ENCODE measurements at places on chromosomes 1 and 21.

- no peak for DNase-seq
Measured at GRCh38 chr1:51736702-51737101, 119.8 kb downstream of the OSBPL9 start.

GRCh38 chr1:173205146-173206051 lies 1.7 kb downstream of the TNFSF4 start:
- DNase-seq: no peak

- DNase-seq: no peak
Measured at GRCh38 chr1:197927908-197928665, 10.9 kb downstream of the LHX9 start.

- DNase-seq: no peak
Measured at GRCh38 chr1:55249646-55250398, 34.7 kb upstream of the USP24 start.

DNA sequence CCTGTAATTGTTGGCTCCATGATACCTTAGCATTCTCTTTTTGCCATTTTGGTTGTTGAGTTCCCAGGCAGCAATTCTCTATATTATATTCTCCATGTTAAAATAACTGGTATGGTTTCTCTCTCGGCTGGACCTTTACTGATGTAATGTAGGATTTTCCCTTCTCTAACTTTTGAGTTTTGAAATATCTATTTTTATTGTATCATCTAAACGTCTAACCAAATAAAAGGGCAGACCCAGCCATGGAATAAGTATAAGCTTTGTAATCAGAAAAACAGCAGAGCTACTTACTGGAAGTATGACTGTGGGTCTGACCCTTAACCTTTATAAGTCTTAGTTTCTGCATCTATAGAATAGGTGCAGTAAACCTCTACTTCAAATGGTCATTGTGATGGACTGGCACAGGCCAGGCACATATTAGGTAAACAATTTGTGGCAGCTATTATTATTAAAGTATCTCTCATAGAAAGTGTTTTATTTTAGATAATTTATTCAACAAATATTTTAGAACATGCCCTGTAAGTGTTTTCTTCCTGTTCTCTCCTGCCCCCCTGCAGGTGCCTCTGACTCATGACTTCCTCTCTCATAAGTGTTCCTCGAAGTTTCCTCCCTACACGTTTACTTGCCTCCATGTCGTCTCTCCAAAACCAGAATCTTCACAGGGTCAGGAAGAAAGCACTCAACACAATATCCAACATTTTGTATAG lies 224.9 kb upstream of the FGGY start:
- no peak for DNase-seq

GRCh38 chr1:35559317-35559944 lies 1.8 kb downstream of the NCDN start:
- DNase-seq: no peak

DNA sequence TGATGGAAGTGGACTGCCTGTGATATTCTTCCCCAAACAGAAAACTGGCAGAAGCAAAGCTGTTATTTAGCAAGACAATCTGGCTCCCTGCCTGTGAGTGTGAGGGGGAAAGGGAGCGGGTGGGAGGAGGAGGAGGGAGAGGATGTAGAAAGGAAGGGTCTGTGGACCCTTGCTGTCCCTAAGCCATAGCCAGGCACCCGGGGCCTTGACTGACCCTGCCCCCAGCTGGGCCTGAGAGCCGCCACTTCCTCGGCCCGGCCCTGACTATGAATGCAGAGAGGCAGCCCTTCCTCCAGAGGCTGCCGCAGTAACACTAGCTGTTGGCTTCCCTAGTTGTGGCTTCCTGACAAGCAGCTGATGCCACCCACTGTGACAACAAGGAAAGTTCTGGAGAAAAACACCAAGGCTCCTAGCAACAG lies 13.9 kb downstream of the PLA2G2F start:
- DNase-seq: no peak

DNA sequence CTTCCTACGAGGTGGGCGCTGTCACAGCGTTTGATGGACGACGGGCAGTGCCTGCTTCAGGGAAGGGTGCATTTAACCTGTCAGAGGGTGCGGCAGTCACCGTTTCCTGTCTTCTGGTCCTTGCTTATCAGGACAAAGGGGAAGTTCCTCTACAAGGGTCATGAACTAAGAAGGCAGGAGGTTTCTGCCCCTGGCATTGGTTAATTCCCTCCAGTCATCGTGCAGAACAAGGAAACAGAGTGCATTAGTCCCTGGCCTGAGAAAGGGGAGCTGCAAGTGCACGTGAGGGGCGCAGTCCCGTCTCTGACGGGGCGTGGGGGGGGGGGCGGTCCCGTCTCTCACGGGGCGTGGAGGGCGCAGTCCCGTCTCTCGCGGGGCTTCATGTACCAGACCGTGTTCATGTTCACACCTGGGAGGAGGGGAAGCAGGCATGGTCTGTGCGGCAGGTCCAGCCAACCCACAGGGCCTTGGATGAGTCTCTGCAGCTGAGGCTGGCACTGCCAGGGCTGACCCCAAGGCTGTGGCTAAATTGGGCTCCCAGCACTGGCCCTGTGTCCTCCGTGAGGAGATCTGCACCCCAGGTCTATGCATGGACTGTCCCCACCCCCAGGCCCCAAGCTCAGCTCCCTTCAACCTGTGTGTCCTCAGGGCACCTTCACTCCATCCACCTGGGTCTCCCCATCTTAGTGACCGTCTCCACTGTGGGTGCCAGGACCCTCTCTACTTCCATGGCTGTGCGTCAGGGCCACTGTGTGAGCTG lies 89.2 kb upstream of the COL6A1 start:
- no peak for DNase-seq

DNA sequence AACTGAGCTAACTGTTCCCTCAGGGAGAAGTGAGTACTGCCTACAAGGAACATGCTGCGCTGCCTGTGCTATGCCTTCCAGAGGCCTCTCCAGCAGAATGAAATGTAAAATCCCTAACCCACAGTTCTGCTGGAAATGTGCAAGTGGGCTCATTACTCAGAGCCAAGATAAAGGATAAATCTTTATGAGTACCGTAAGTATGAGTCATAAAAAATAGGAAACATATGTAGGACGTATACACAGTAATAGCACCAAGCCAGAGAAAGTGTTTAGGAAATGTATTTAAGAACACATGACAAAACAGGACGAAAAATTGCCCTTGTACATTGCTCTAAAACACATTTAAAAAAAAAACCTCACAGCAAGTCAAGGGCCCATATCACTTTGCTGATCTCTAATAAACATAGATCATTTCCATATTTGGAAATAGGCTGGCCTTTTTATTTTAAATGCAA lies 104.6 kb downstream of the TGFBR3 start:
- no peak for DNase-seq

DNA sequence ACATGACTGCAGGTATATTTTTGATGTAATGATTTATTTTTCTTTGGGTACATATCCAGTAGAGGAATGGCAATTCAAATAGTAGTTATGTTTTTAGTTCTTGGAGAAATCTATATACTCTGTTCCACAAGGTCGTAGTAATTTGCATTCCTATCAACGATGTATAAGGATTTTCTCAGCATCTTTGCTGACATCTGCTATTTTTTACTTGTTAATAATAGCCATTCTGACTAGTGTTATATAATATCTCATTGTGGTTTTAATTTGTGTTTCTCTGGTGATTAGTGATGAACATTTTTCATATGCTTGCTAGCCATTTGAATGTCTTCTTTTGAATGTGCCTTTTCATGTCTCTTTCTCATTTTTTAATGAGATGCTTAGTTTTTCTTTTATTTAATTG lies 292.1 kb upstream of the RGS18 start:
- no peak for DNase-seq

DNA sequence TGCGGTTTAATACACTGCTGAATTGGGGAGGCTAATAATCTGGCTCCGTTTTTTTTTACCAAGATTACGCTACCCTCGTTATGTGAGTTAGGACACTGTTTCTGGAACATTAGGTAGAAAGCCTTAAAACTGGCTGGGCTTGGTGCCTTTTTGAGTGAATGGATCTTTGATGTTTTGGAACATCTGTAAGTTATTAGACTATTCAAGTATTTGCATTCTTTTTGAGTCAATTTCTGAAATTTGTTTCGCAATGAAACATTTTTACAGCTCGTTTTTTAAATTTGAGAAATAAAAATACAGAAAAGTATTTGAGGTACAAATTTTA lies 106.9 kb downstream of the LTN1 start:
- DNase-seq: no peak

GRCh38 chr1:114033216-114033706 lies 54.0 kb downstream of the OLFML3 start:
- DNase-seq: no peak

- DNase-seq: no peak
Measured at GRCh38 chr1:154304664-154305337, 16.1 kb upstream of the AQP10 start.

- no peak for DNase-seq
Measured at GRCh38 chr1:19481826-19482398, 3.4 kb downstream of the CAPZB start.

DNA sequence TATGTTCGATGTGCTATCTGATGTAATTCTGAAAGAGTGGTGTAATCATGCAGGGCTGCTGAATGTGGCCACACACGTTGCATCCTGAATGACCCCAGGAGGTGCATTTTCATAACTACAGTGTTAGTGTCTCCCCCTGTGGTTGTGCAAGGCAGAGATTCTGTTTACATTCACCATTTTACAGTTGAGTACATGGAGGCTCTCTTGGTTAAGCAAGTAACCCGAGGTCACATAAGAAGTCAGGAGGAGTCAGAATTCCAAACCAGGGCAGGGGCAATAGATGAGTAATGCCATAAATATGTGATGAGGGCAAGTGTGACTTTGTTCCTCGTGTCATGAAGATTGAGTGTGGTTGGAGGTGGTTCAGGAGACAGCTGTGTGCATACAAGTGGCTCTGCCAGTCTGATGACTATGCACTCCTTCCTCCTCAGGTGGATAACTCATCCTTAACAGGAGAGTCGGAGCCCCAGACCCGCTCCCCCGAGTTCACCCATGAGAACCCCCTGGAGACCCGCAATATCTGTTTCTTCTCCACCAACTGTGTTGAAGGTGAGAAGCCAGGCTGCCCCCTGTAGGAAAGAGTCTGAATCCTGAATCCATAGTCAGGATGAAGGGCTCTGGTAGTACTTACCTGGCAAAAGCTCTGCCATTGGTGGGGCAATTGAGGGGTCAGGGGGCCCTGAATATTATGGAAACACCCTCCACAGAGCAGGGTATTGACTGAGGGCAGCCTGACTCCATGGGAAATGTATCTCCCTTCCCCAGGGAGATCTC lies 9.3 kb downstream of the ATP1A2 start:
- no peak for DNase-seq

DNA sequence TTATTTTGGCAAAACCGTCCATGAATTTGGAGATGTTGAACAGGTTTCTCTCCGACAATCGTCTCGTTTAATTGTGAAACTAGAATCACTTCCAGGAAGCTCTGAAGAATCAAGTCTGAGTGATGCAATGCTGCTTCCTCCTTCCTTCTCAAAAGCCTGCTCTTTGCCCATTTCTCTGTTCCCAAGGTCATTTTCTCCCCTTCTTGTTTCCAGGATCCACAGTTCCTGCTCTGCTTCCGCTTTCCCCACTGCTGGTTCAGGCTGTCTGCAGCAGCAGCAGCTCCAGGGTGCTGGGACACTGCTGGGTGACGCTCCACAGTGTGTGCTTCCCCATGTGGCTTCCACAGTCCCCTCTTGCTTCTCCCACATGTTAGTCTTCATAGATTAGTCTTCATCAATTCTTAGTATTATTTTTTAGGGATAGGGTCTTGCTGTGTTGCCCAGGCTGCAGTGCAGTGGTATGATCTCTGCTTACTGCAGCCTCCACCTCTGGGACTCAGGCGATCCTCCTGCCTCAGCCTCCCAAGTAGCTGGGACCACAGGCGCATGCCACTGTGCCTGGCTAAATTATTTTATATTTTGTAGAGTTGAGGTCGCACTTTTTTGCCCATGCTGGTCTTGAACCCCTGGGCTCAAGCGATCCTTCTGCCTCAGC lies 156.2 kb downstream of the DYRK1A start:
- DNase-seq: no peak

GRCh38 chr1:160267284-160267991 lies 5.1 kb upstream of the DCAF8 start:
- no peak for DNase-seq

GRCh38 chr1:18348354-18348753 lies 132.4 kb upstream of the KLHDC7A start:
- no peak for DNase-seq

- no peak for DNase-seq
Measured at GRCh38 chr1:232127190-232127589, 500.6 kb downstream of the DISC1 start.

- no peak for DNase-seq
Measured at GRCh38 chr1:223156343-223156742, 13.3 kb upstream of the TLR5 start.

DNA sequence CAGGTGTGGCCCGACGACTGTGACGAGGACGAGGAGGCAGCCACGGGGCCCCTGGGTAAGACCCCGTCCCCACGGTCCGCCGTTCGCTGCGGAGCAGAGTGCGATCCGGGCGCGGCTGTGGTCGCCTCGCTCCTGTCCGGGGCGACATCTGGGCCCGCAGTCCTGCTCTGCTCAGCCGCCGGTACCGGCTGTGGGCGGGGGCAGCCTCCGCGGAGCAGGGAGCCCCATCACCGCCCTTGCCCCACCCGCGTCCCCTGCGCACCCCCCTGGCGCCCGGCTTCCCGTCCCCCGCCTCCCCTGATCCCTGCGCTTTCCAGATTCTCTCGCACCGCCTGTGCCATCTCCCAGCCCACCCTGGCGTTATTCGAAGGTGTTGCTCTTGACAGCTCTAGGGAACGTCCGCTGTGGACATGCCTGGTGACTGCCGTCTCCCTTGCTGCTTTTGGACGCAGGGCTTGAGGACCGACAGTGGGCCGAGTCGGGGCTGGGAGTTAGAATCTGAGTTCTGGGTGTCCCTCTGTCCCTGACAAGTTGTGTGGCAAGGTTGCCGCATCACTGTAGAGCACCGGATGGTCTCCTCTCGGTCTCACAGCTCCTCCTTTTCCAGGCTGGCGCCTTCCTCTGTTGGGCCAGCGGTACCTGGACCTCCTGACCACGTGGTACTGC lies 596 bp downstream of the TOR3A start:
- DNase-seq: no peak

DNA sequence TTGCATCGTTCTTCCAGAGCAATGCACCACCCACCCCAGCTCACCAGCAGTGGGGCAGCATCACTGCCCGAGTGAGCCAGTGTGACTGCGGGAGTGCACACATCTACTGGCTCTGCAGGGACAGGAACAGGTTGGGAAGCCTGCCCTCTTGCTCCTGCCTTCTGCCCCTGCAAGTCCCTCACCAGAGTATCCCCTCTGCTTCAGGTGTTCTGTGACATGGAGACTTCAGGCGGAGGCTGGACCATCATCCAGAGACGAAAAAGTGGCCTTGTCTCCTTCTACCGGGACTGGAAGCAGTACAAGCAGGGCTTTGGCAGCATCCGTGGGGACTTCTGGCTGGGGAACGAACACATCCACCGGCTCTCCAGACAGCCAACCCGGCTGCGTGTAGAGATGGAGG lies 4.2 kb downstream of the ANGPTL7 start:
- no peak for DNase-seq

- peak; percentile 76 for DNase-seq
Measured at GRCh38 chr1:246724016-246724730, at the start of gene SCCPDH. Gene SCCPDH (plus strand): TSS chr1:246724409. CDS start chr1:246724423, 14 bp downstream.

GRCh38 chr1:10424034-10424433 lies 6.2 kb upstream of the CENPS start:
- no peak for DNase-seq

Data from NCI-H1930 (cell line).